ENCODE measurements at places on chromosomes 4 and X.

DNA sequence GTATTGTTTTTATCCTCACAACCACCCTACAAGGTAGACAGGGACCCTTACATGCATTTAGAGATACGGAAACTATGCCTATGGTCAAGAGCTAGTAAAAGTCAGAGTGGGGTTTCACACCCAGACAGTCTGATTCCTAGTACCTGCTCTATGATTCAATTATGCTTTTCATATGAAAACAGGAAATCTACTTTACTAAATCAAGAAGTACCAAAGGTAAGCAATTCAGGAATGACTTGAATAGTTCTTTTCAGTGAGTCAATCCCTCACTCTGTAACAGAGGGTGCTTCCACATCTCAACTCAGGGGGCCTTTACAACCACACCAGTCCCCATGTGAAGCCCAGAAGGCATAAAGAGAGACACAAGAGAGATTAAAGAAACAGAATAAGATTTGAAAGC, 191.4 kb downstream of the PPP3CA start:
- H3K4me3 ChIP-seq: no peak overlapping the region
- H3K36me3 ChIP-seq: no peaks in the 10 kb centered on the region
- no peak for DNase-seq
- H3K4me1 ChIP-seq: peaks cover 2% of the 10 kb centered on the region

- H3K27ac ChIP-seq: no peak overlapping the region
- no peaks in the 10 kb centered on the region for H3K27me3 ChIP-seq
- H3K36me3 ChIP-seq: no peaks in the 10 kb centered on the region
- DNase-seq: no peak
- no peak overlapping the region for H3K4me3 ChIP-seq
- no peaks in the 10 kb centered on the region for H3K4me1 ChIP-seq
Measured at GRCh38 chr4:12084690-12085089, 656.0 kb upstream of the HS3ST1 start.

DNA sequence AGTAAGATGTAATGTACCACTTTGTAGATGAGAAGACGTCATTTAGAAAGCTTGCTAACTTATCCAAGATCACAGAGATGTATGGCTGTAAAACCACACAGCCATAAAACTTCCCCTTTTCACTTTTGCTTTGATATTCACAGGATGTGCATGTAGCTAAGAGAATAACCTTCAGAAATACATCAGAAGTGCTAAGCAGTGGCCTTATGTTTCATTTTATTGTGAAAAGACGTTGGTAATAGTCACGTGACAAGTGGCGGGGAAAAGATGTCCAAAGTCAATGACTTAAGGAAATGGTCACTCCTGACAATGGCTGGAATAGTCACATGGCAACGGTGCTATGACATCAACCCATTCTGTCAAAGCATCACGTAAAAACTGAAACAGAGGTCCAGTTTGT, 12.9 kb upstream of the WDR17 start:
- H3K4me1 ChIP-seq: no peaks in the 10 kb centered on the region
- no peak for DNase-seq
- no peak overlapping the region for H3K27ac ChIP-seq
- H3K4me3 ChIP-seq: no peak overlapping the region
- H3K27me3 ChIP-seq: no peaks in the 10 kb centered on the region

DNA sequence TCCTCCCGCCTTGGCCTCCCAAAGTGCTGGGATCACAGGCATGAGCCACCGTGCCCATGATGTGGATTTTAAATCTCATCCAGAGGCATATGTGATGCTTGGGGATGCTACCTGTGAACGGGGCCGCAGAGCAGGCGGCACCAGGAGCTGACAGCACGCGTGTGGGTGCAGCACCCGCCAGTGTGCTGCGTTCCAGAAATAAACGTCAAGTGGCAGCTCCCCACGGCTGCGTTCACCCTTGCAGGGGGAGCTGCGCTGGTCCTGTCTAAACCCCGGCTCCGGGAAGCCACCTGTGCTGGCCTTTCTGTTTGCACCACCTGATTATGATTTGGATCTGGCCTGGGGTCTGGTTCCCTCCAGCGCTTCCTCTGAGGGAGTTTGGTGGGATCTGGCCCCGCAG, 77.8 kb downstream of the SORCS2 start:
- no peak for DNase-seq
- no peaks in the 10 kb centered on the region for H3K27me3 ChIP-seq
- no peak overlapping the region for H3K4me3 ChIP-seq
- H3K4me1 ChIP-seq: peaks cover 1% of the 10 kb centered on the region
- no peaks in the 10 kb centered on the region for H3K36me3 ChIP-seq
- no peak overlapping the region for H3K27ac ChIP-seq

DNA sequence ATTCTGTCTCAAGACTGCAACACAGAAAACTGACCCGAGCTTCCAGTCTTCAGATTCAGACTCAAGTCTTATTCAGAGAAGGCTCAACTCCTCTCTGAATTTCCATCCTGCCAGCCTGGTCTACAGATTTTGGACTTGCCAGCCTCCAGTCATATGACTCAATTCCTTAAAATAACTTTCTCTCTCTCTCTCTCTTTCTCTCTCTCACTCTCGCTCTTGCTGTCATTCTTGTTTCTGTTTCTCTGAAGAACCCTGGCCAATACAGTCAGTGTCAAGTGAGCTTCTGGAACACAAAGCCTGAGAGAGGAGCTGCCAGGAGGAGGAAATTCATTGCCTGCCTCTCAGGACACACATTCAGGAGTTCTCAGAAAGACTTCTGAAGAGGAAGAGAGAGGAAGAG, 154.9 kb downstream of the PARM1 start:
- DNase-seq: no peak
- H3K4me3 ChIP-seq: no peak overlapping the region
- H3K27ac ChIP-seq: no peak overlapping the region
- no peaks in the 10 kb centered on the region for H3K27me3 ChIP-seq
